ENCODE measurements at places on chromosomes 2 and 18.

GRCh38 chr18:4720518-4720917 lies 265.4 kb upstream of the DLGAP1 start:
- no peak for DNase-seq

GRCh38 chr2:229443141-229443540 lies 172.1 kb upstream of the PID1 start:
- no peak for DNase-seq

DNA sequence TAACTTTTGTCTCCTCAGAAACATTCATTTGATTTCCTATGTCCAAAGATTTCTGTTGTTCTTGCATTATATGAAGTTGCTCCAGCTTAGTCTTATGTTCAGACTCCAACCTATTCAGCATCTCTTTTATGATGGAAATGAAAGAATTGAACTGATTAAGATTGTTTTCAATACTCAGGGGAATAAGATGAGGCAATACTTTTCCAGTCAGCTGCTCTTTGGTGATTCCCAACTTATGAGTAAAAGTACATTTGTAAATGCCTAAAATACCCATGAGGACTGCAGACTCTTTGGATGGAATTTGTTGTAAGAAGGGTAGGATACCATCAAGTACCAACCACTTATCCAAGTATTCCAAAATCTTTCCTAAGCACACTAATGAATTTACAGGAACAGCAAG lies 39.8 kb downstream of the TRAK2 start:
- no peak for DNase-seq

DNA sequence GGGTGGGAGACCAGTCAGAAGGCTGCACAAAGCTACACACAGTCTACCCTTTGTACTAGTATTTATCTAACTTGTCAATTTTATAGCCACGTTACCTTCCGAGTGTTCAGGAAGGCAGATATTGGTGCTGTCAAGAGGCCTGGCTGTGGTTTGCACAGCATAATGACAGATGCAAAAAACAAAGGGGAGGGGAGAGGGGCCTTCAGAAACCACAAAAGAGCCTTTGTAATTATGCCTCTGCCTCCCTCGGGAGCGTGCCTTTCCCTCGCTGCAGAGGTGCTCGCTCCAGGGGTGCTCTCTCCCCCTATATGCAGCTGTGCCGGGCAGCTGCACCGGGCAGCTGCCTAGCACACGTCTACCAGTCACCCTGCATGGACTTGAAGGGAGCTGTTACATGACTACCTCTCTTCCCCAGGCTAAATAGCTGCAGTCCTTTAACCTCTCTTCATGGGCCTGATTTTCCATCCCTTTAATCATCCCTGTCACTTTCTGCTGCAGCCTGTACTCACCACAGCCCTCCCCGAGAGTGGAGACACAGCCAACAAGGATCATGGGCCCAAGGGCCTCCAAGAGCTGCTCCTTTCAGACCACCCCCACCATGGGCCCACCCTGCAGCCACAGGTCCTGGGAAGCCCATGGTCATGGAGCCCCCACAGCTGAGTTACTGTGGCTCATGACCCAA lies 168.4 kb upstream of the PKDCC start:
- peak; percentile 76 for DNase-seq

- DNase-seq: no peak
Observed at GRCh38 chr18:9048808-9049494, 53.5 kb upstream of the NDUFV2 start.

DNA sequence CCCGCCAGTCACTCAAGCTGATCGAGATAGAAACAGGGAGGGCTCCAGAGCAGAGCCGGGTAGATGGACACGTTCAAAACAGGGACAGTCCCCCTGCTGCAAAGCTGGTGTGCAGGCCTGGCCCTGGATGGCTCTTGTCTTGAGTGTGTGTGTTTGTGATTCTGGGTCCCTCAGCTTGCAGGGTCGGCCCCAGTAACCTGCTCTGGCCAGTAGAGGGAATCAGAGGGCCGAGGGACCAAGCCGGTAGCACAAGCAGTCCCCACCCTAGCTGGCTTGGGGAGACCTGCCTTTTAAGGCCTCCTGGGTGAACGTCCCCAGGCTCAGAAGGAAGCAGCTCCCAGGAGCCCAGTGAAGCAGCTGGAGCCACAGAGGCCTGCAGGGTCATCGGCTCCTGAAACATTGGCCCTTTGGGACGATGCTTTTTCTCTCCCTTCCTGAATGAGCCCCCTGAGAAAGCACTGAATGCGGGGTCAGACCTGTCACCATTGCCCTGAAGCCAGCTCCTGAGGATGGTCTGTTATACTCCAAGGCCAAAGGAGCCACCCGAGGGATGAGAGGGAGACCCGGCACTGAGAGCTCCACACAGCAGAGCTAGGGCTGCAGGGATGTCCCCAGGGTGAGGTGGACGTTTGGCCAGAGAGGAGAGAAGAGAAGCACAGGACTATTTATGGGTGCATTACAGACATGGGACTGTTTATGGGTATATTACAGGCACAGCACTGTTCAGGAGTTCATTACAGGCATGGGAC lies 15.4 kb upstream of the MLPH start:
- DNase-seq: no peak

- no peak for DNase-seq
Observed at GRCh38 chr18:3655254-3656050, 205.5 kb downstream of the TGIF1 start.

GRCh38 chr2:151918308-151918707 lies 90.1 kb upstream of the ARL5A start:
- no peak for DNase-seq

GRCh38 chr2:168573128-168573903 lies 117.2 kb downstream of the CERS6 start:
- no peak for DNase-seq

GRCh38 chr2:2333076-2333475 lies 2.0 kb upstream of the MYT1L start:
- DNase-seq: no peak

GRCh38 chr18:383135-383534 lies 115.3 kb upstream of the THOC1 start:
- no peak for DNase-seq
